ENCODE measurements at places on chromosomes 5 and 9.

- DNase-seq, result no peak
Measured at GRCh38 chr9:76667521-76667957, 96.7 kb upstream of the PCA3 start.

DNA sequence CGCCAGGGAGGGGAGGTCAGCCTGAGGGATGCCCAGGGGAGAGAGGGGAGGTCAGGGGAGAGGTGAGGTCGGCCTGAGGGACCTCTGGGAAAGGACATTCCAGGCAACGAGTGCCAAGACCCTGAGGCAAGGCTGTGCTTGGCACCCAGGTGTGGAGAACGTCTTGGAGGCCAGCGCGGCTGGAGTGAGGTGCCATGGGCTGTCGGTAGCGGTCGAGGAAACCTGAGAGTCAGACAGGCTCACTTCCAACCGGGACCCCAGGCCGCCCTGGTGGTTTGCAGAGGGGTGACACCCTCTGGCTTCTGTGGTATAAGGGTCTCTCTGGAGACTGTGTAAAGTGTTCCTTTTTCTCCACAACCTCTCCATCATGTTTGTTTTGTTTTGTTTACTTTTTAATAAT lies 82.9 kb downstream of the CACNA1B start:
- DNase-seq, result no peak

GRCh38 chr9:121453232-121453892 lies 46.3 kb downstream of the GGTA1 start:
- no peak for DNase-seq

DNA sequence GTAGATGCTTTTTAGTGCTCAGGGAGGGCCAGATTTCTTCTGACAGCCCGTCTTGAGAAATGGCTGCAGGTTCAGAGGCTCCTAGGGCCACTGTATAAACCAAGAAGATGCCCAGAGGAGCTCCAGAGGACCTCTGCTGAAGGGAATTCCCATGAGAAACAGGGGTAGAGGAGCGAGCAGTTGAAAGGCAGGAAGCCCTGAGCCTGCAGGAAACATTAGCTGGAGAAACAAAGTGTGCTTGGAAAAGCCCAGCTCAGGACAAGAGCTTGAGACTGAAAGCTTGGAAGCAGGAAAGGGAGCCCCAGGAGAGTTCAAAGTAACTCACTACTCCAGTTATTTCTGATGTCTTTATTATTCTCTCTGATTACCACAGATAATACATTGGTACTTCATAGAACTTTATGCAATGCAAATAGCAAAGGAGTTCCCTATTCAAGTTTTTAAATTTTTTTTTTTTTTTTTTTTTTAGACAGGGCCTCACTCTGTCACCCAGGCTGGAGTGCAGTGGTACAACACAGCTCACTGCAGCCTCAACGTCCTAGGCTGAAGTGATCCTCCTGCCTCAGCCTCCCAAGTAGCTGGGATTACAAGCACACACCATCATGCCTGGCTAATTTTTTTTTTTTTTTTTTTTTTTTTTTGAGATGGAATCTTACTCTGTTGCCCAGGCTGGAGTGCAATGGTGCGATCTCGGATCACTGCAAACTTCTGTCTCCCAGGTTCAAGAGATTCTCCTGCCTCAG lies 16.5 kb downstream of the HBEGF start:
- DNase-seq, result no peak

DNA sequence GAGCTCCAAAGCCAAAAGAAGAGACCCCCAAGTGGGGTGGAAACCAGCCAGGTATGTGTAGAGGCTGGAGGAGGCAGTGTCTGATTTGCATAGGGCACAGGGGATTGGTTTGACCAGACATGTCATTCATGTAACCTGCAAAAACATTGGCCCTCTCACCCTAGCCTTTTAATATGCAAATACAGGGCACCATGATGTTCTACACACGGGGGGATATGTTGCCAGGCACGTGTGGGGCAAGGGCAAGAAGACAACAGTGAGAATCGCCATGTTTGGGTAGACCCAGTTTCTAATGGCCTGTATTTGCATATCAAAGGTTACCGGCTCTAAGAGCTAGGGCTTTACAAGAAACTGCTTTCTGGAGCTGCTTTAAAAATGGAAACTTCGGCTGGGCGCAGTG lies 208.9 kb downstream of the GOLPH3 start:
- DNase-seq, result no peak

- no peak for DNase-seq
Measured at GRCh38 chr5:120388016-120388781, 75.9 kb upstream of the PRR16 start.

DNA sequence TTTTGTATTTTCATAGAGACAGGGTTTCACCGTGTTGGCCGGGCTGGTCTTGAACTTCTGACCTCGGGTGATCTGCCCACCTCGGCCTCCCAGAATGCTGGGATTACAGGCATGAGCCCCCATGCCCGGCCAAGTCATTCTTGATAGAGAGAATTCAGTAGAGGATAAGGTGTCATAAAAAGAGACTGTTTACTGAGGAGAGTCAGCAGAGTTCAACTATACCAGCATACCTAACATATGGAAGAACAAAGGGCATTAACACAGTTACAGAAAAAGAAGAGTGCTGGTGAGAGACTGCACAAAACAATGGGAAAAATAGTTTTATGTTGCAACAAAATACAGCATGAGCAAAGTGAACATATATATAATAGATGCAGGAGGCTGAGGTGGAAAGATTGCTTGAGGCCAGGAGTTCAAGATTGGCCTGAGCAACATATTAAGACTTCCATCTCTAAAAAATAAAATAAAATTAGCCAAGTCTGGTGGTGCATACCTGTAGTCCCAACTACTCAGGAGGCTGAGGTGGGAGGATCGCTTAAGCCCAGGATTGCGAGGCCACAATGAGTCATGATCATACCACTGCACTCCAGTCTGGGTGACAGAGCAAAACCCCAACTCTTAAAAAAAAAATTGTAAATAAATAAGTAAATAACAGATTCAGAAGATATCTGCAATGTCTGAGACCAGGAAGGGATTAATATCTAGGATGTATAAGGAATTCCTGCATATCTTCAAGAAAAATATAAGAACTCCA lies 19.5 kb downstream of the B4GALT1 start:
- no peak for DNase-seq

DNA sequence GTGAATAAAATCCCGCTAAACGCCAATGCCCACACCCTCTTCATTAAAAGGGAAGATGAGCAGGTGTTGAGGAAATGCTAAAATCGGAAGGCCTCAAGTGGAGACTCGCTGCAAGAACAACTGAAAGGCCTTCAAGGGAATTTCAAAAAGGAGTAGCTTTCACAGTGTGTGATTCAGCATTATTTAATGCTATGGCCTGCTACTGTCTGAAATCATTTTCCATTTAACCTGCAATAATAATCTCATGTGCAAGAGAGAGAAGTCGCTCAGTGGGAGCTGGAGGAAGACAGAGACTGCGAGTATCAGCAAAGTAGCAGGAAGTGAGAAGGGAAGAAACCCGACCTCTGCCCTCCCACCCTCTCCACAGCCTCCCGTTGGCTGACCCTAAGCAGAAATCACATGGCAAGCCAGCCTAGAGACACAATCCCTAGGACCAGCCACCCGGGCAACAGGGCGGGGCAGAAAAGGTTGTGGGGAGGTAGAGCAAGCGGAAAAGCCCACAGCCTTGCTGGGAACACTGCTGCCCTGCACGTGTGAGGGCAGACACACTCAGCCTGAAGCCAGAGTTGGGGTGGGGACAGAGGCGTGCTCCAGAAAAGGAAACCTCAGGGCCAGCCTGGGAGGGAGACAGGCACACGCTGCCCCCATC lies 39.9 kb upstream of the CTSL start:
- DNase-seq, result no peak

- DNase-seq, result no peak
Measured at GRCh38 chr5:6527749-6528455, 79.2 kb downstream of the UBE2QL1 start.

- DNase-seq, result no peak
Measured at GRCh38 chr5:146208916-146209522, 5.6 kb downstream of the RBM27 start.

DNA sequence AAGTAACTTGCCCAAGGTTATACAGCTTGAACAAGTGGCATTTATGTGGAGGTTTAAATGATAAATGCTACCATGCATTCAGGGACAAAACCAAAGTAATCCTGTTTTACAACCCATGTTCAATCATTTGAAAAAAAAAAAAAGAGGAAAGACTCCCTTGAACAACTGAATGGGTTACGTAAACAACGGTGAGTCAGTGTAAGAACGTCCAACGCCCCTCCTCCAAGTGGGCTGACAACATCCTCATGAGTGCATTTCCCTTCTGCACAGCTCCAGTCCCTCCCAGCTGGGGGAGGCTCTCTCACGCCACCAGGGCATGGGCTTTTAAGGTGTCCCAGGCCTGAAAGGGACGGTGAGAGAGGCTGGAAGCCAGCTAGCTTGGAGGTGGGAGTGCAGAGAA lies 90.0 kb downstream of the PRRT1B start:
- no peak for DNase-seq

Data from amygdala (tissue), 56 donors.